COR-L47 (cell line): ENCODE measurements at places on chromosomes 1 and 21.

GRCh38 chr1:66197785-66198184 lies 336.2 kb upstream of the SGIP1 start:
- no peak for DNase-seq

DNA sequence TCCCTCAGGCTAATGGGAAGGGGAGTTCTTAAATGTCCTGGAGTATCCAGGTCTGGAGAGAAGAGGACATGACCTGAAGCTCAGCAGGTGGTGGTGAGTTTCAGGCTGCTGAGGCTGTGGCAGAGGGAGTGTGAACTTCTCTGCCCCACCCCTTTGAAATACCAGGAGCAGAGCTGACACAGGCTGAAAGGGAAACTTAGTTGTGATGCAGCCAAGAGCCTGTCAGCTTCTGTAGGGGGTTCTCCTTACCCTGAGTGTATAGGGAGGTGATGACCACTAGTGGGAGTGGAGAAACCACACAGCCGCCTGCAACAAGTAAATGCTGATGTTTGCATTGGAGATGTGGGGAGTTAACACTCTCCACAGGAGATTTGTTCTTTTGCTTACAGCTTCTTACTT lies 152.3 kb downstream of the FCRL5 start:
- DNase-seq = no peak

DNA sequence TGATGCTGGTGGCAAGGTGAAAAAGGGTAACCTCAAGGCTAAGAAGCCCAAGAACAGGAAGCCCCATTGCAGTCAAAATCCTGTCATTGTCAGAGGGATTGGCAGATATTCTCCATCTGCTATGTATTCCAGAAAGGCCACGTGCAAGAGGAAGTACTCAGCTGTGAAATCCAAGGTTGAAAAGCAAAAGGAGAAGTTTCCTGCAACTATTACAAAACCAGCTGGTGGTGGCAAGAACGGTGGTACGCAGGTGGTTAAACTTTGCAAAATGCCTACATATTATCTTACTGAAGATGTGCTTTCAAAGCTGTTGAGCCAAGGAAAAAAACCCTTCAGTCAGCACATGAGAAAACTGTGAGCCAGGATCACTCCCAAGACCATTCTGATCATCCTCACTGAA lies 13.7 kb upstream of the VPS45 start:
- DNase-seq = no peak

- no peak for DNase-seq
Measured at GRCh38 chr21:15614766-15615165, 115.0 kb upstream of the USP25 start.

- DNase-seq = peak; percentile 85
Measured at GRCh38 chr21:42524341-42525028, 10.8 kb downstream of the SLC37A1 start.

DNA sequence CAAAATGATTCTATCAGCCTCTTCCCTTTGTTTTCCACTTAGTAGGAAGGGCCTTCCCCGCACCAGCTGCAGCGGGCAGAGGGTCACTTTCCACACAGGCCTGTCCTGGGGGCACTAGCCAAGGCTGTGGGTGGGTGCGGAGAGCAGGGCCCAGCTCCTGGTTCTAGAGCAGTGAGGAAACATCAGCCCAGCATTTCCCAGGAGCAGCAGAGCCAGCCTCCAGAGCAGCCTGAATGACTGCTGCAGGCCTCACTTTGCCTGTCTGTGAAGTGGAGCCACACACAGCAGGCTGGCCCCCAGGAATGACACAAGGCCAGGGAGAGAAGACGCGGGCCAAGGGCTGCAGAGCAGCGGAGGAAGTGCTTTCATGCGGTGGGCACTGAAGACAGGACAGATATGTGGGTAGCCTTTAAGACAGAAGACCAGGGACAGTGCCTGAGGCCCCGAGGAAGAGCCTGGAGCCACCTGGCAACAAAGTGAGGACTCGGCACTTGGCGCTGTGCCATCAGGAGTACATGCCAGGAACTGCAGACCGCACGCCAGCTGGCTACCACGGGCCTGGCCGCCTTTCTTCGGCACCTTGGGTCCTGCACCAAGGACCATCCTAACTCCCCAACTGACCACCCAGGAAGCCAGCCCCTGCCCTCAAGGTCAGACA lies 42.0 kb downstream of the ACOT7 start:
- DNase-seq = peak; percentile 73

GRCh38 chr1:55286856-55287602 lies 71.9 kb upstream of the USP24 start:
- DNase-seq = no peak

GRCh38 chr1:186864296-186864695 lies 35.5 kb downstream of the PLA2G4A start:
- no peak for DNase-seq

GRCh38 chr1:41917076-41917475 lies 1.6 kb downstream of the HIVEP3 start:
- DNase-seq = no peak

- no peak for DNase-seq
Measured at GRCh38 chr21:41831453-41831831, 47.7 kb downstream of the PRDM15 start.

GRCh38 chr1:75133750-75134646 lies at the start of gene LHX8:
Gene LHX8 (plus strand): TSS chr1:75134388. CDS start chr1:75136615, 2,227 bp downstream.
- peak; percentile 37 for DNase-seq

DNA sequence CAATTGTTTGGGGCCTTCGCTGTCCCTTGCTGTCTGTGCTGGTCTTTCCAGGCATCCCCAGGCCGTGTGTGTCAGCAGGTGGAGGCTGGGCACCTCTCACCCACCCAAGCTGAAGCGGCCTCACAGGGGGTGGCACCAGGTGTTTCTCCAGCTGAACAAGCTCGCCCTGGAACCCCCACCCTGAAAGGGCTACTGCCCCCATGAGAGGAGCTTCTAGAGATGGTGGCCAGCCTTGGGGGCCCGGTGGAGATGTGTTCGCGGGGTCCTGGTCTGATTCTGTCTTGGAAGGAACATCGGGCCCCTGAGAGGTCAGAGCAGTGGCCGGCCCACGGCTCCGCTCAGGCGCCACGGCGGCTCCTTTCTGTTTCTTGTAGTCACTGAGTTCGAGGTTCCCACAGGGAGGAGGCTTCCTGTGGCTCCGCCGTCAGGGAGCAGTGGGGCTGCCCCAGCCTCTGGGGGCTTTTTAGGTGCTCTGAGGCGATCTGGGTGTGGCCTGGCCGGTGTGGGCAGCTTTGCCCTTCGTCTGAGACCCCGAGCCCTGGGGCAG lies 46.9 kb downstream of the SKI start:
- no peak for DNase-seq

- no peak for DNase-seq
Measured at GRCh38 chr1:212737559-212737958, 37.9 kb upstream of the BATF3 start.

- peak; percentile 83 for DNase-seq
Measured at GRCh38 chr1:236523704-236524141, at the start of gene LGALS8. Gene LGALS8 (plus strand): TSS chr1:236523982. CDS start chr1:236526071, 2,089 bp downstream.

- DNase-seq = no peak
Measured at GRCh38 chr1:160685266-160685665, 26.4 kb downstream of the CD48 start.

- no peak for DNase-seq
Measured at GRCh38 chr21:26782747-26783146, 62.5 kb downstream of the ADAMTS1 start.

DNA sequence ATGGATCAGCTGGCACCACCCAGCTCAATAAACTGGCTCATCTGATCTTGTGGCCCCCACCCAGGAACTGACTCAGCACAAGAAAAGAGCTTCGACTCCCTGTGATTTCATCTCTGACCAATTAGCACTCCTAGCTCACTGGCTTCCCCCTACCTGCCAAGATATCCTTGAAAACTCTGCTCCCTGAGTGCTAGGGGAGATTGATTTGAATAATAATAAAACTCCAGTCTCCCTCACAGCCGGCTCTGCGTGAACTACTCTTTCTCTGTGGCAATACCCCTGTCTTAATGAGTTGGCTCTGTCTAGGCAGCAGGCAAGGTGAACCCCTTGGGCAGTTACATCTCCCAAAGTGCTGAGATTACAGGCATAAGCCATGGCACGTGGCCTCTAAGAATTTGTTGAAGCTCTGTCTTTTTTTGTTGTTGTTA lies 11.8 kb upstream of the RHBDL2 start:
- DNase-seq = no peak

GRCh38 chr1:40897513-40897912 lies 35.4 kb upstream of the CITED4 start:
- DNase-seq = no peak

- no peak for DNase-seq
Measured at GRCh38 chr21:34227386-34227852, 136.4 kb upstream of the KCNE2 start.

GRCh38 chr1:10851024-10852013 lies 54.9 kb upstream of the CASZ1 start:
- DNase-seq = no peak

GRCh38 chr1:197269053-197269452 lies 1.0 kb downstream of the CRB1 start:
- DNase-seq = peak; percentile 79

GRCh38 chr21:15164678-15165303 lies 100.0 kb upstream of the NRIP1 start:
- DNase-seq = no peak

DNA sequence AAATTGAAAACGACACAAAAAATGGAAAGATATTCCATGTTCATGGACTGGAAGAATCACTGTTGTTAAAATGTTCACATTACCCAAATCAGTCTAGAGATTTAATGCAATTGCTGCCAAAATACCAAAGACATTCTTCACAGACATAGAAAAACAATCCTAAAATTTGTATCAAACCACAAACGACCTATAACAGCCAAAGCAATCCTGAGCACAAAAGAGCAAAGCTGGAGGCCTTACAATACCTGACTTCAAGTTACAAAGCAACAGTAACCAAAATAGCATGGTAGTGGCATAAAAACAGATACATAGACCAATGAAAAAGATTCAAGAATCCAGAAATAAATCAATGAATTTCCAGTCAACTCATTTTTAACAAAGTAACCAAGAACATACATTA lies 1077.3 kb downstream of the KCNT2 start:
- no peak for DNase-seq

DNA sequence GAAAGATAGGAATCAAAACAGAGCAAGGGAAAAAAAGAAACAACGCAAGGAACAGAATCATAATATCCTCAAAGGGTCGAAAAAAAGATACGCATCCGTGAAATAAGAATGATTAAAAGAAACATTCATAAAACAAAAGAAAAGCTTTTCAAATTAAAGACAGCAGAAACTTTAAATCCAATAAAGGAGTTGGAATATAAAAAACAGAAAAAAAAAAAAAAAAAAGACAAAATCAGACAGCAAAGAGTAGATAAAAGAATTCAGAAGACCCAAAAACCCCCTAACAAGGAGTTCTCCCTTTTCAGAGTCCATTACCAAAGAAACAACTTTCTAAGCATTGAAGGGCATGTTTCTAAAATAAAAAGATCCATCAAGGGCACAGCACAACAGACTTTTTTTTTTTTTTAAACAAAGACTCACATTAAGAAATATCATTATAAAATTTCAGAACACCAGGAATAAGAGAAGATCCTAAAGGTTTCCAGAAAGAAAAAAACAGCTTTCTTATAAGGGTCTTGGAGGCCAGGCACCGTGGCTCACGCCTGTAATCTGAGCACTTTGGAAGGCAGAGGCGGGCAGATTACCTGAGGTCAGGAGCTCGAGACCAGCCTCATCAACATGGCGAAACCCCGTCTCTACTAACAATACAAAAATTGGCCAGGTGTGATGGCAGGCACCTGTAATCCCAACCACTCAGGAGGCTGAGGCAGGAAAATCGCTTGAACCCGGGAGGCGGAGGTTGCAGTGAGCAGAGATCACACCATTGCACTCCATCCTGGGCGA lies 44.7 kb downstream of the ENAH start:
- DNase-seq = no peak

DNA sequence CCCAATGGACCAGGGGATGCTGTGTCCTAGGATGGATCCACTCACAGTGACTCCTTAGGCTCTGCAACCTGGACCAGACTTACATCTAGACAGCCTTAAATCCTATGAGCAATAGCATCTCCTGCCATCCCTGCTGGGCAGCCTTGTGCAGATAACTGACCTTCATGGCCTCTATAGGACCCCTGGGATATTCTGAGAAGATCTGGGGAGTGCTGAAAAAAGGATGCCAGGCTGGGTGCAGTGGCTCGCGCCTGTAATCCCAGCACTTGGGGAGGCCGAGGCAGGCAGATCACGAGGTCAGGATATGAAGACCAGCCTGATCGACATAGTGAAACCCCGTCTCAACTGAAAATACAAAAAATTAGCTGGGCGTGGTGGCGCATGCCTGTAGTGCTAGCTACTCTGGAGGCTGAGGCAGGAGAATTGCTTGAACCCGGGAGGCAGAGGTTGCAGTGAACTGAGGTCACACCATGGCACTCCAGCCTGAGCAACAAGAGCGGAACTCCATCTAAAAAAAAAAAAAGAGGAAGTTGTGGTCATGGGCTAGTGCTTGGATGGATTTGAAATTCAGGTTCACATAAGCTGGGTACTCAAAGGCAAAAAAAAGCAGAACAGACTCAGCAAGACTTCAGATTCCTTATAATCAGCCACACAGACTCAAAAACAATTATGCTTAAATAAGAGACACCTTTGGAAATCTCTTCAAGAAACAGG lies 10.9 kb upstream of the SH2D1B start:
- DNase-seq = no peak

DNA sequence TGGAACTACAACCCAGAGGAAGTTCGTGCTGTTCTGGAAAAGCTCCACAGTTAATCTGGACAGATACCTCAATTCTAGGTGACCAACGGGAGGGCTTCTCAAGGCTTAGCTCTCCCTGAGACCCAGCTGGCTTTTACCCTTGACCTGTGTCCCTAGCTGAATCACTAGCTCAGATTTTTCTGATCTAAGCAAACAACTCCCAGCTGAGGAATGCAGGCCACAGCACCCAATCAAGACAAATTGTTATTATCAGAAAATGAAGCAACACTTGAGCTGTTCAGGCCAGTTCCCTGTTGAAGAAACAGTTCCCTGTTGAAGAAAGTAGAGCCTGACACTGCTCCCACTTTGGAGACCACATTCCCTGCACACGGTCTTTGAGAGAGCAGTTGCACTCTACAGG lies 16.0 kb downstream of the DIO1 start:
- no peak for DNase-seq

DNA sequence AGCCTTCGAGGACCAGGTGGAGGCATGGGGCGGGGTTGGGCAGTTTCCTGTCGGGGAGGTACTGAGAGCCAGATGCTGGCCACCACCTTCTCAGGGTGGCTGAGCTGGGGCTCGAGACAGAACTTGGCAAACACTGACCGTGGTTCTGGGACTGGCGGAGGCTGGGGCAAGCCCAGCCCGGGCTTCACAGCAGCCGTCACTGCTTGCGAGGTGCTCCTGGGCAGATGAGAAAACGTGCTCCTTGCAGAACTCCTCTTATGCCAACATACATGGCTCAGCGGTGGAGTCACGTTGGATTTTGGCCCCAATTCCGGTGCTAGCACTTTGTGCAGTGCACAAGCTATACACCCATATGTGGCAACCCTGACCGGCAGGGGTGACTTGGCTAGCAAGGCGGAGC lies 69.2 kb downstream of the RUNX3 start:
- DNase-seq = no peak

GRCh38 chr1:51473331-51474115 lies 45.5 kb downstream of the EPS15 start:
- DNase-seq = no peak

DNA sequence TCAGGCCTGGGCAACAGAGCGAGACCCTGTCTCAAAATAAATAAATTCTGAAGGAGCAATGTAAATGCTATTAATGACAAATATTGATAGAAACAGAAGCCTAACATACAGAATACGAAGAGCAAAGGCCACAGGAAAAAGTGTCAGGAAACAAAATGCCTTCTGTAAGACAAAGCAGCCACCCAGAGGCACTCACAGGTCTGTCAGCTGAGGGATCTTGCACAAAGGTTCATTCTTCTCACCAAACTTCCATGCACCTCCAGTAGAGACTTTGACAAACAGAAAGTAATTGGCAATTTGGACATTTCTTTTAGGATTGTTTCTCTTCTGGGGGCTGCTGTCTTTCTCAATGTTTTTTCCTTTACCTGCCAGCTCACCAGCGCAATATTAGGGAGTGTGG lies 1.2 kb upstream of the ALDH9A1 start:
- no peak for DNase-seq
